Stimulated activated CD4-positive, alpha-beta T cell treated with anti-CD3 and anti-CD28 coated beads, Interleukin-4, amount 100 ng/mL, for 4 hours (primary cell): ENCODE measurements at places on chromosomes 6 and 20.
A peak's percentile ranks its signal among the peaks of the same experiment; 100 is the strongest.

DNA sequence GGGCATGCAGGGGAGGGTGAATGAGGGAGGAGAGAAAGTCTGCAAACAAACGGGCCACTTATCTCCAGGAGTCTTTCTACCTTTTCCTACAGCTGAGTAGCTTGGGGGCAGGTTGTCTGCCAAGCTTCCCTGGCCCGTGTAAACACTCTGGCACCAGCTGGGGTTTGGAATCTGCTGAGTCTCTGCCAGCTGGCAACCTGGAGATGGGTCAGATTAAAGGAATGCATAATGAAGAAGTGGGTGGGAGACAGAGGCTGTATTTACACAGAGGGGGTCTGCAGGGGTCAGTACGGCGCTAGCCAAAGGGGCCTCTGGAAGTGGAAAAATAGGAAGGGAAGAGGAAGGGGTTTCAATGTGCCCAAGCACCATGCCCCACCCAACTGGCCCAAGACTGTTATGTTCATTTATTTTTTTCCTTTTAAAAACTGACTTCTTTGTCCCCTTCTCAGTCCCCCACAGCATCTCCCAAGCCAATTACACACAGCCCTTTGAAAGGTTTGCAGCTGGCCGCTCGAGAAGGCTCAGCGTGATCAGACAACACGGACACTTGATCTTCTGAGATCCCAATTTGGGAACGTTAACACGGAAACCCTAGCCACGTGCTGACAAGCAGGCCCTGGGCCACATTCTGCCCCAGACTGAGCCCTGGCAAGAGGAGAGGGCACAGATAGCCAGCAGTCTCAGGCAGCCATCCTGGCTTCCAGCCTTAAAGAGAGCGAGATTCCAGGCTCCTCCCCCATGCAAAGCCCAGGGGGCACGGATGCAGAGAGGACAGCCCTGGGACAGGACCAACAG, 25.2 kb downstream of the TRAM2 start:
- no peak for DNase-seq

DNA sequence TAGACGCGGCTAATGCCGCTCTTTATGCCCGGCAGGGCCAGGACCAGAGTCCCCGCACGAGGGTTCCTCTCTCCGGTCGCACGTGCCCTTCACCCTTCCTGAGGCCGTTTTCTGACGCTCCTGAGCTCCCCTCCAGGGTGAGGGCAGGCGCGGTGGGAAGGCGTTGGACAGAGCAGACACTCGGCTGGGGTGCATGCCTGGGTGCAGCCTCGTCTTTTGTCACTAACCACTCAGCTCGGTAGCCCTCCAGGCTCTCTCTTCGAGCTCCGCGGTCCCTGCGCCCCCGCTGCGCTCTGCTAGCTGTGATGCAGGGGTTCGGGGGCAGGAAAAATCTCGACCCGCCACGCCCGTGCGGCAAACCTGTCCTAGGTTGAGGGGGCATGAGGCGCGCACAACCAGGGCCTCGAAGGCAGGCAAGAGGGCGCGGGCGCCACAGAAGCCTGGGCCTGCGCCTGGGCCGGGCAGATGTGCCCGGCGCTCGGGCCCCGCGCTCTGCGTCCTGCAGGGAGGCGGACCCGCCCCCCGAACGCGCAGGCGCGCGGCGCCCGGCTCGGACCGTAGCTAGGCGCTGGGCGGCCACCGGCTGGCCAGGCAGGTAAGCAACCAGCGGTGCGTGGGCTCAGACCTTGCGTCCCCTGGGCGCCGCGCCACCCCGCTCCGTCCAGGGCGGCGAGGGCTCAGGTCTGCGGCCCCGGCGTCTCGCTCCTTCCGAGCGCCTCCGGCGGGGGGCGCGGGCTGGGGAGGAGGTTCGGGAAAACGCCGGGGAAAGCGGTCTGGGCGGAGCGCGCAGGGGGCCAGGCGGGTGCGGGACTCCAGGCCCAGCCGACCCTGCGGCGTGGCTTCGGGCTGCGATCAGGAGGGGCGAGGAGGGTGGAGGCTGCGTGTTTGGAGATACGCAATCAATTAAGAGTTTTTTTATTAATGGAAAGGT, at the start of gene L3MBTL1:
TSS of gene L3MBTL1 (plus strand) at position 548 of the 931 bp plus-strand sequence. CDS start 5,807 bp downstream, outside the sequence.
- DNase-seq: peak; percentile 20

GRCh38 chr6:131765081-131765803, 42.6 kb upstream of the ENPP1 start:
- no peak for DNase-seq

GRCh38 chr20:38997622-38998021, 35.5 kb downstream of the DHX35 start:
- DNase-seq: peak; percentile 57

- no peak for DNase-seq
Observed at GRCh38 chr6:31308845-31309175, 36.9 kb upstream of the HLA-C start.

DNA sequence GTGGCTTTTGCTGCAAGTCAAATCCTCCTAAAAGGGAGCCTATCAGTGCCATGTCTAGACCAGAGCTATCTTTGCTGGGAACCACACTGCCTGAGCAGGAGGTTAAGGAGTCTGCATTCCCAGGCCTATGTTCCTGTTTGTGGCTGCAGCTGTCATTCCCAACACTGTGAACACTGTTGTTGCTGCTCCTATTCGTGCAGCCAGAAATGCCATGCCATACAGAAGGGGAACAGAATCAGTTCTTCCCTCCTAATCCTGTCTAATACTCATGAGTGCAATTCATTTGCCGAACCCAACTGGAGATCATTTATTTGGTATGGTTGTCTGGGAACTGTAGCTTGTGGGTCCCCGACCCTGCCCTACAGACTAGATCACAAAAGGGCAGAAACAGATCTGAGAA, 406.5 kb upstream of the GJE1 start:
- DNase-seq: no peak

GRCh38 chr20:43138061-43138770, 51.5 kb downstream of the PTPRT start:
- DNase-seq: no peak

DNA sequence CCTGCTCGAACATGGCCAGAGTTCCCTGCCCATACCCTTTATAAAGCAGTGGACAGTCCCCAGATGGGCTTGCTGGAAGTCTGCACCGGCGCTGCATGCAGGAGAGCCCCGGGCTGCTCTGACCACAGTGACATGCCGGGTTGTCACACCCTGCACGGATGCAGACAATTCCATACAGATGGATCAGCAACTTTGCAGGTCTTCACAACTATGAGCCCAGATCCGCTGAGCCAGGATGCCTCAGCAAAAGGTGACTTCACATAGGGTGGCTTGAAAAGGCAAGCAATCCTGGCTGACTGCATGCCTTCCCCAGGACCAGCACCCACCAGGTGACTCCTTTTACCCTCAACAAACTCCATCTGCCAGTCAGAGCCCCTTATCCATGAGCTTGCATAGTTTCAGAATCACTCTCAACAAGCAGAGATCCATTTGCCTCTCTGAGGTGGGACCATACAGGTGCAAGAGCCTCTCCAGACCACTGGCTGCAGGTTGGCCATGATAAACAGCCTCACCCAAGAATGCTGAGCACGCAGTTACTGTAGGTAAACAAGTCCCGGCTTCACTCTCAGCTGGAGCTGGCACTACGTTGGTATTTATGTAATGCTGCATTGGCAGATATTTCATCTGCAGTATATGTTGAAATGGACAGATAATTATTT, 183.0 kb upstream of the QKI start:
- DNase-seq: no peak

- no peak for DNase-seq
Observed at GRCh38 chr6:63998991-63999390, 363.4 kb downstream of the PHF3 start.

DNA sequence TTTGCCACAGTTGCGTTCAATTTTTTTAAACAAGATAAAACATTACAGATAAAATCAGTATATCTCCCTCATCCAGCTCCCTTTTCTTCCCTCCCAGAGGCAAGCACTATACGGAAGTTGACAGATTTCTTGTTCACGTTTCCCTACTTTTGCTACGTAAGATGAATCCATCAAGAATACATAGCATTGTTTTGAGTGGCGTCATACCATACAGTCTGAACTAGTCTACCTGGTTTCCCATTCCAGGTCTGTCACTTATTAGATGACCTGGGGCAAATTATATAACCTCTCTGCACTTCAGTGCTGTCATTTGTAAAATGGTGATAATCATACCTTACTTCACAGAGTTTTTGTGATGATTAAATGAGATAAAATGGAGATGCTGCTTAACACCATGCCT, 184.3 kb upstream of the SOX4 start:
- DNase-seq: no peak

DNA sequence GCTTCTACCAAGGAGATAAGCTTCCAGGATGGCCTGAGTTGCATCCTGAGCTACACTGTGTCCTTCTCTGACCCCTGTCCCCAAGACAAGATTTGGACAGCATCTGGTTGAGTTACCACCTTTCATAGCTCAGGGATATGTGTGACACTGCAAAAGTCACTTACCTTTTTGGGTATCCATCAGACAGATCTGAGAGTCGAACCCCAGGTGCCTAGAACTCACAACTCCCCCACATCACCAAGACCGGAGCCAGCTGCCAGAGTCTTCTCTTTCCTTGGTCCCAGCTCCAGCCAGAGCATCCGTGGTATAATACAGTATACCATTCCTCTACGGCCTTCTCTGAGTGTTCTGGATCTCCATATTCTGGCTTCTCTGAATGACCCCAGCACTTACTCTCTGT, 133.0 kb downstream of the CD83 start:
- no peak for DNase-seq

GRCh38 chr6:24662236-24662635, 4.5 kb downstream of the TDP2 start:
- DNase-seq: no peak

DNA sequence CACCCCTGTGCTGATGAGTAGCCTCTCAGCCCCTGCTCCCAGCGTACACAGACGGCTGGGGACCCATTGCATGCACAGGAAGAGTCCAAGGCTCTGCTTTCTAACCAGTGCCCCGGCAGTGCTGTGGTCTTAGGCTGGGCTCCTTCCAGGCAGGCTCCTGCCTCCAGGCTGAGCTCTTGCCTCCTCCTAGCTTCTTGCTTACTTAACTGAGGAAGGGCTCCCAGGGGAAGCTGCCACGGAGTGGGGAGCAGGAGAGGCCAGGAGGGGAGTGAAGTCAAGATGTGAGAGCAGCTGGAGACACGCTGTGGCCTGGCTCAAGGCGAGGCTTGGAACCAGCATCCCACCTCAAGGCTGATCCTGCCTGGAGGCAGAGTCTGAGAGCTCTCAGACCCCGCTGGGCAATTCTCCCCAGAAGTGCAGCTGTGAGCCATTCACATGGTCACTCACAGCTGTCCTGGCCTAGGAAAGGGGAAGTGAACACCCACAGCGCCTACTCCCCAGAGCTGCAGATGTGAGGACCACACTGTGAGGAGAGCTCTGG, 141.0 kb downstream of the TBXT start:
- no peak for DNase-seq

DNA sequence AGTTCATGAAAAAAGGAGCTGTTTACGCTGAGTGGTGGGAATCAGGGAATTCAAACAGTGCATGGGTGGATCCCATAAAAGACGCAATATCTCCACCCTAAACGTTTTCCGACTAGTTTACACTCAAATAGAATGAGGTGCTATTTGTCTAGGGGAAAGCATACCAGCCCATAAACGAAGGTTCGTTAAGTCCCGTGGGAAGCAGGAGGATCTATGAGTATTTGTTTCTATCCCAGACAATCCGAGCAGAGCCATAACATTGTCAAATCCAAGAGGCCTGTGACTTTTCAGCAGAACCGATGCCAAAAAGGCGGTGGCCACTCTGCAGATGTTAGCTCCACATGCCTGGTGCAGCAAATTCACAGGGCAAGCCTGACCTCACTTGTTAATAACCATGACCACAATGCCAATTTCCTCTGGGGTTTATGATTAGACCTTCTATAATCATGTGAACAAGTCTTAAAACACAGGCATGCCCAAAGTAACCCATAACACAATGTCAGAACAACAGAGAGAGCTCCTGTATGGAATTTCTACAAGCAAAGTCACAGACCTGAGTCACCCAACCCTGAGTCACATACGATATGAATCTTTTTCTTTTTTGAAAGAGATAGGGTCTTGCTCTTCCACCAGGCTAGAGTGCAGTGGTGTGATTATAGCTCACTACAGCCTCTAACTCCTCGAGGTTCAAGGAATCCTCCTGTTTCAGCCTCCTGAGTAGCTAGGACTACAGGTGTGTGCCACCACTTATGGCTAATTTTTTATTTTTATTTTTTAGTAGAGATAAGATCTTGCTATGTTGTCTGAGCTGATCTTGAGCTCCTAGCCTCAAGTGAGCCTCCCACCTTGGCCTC, 123.3 kb downstream of the KIF13A start:
- no peak for DNase-seq

DNA sequence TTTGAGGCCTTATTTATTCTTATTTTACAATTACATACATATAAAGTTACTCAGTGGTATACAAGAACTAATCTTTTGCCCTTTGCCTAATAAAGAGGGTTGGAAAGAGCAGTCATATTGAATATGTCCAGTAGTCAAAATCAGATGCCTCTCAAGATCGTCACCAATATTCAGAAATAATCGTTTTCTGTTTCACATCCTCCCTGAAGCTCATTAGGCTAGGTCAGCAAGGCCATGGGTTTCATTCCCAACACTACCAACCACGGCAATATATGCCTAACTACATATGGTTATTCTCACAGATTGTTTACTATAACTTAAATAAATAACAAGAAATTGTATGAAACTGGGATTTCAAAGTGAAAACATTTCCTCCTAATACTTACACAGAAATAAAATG, 167.2 kb upstream of the MANEA start:
- DNase-seq: no peak

DNA sequence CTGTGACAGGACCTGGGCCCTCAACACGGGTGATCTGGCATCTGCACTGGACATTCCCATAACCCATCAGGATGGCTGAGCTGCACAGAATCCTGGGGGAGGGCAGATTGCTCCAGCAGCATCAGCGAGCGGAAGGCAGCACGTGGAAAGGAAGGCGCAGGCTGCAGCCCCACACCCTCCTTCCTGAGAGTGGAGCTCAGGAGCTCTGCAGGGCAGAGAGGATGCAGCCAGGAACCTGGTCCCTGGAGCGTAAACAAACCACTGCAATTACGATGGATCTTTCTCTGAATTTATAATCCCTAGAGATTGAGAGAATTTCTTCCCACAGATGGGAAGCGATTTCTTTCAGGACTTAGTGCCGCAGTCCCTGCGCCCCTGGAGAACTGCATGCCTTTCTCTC, 39.7 kb upstream of the EMILIN3 start:
- DNase-seq: no peak

GRCh38 chr6:144896289-144896688, 611.2 kb downstream of the UTRN start:
- no peak for DNase-seq

- DNase-seq: no peak
Observed at GRCh38 chr20:14799545-14800216, 462.3 kb upstream of the FLRT3 start.

DNA sequence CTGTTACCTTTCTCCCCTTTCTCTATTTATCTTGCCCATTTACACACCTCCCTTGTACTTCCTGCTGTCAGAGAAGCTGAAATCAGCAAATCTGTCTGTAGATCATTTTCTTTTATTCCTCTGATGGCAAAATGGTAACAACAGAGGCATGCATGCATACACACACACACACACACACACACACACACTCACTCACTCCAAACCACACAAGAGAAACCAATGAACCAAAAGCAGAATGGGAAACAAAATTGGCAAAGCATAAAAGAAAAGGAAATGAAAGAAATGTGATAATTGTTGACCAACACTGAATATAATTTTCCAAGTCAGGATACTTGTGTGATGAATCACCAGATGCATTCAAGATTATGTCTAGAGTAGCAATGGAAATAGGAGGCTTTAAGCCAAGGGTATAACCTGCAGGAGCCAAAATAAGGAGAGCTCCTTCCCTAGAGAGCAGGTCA, 172.4 kb downstream of the PLCB4 start:
- DNase-seq: no peak
